Jurkat, Clone E6-1 (cell line): ENCODE measurements at places on chromosomes 5 and 9.
A peak's percentile ranks its signal among the peaks of the same experiment; 100 is the strongest.

DNA sequence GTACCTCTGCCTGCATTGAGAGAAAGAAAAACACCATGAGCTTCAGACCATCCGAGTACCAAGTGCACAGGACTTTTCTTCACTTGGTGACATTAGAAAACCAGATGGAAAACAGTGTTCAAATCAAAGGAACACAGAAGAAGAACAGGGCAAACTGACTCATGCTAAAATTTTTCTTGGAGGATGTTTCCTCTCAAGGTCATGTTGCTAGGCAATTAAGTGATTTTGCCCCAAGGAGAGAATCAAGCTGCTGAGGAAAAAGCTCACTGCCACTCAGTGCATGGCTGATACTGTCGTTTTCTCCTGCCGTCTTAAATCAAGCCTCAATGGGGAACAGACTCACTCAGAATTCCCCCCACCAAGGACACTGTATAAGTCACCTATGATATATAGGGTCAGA lies 57.9 kb upstream of the SIMC1 start:
- no peak for DNase-seq

GRCh38 chr5:150457121-150457520 lies 7.6 kb upstream of the RPS14 start:
- peak; percentile 78 for DNase-seq

DNA sequence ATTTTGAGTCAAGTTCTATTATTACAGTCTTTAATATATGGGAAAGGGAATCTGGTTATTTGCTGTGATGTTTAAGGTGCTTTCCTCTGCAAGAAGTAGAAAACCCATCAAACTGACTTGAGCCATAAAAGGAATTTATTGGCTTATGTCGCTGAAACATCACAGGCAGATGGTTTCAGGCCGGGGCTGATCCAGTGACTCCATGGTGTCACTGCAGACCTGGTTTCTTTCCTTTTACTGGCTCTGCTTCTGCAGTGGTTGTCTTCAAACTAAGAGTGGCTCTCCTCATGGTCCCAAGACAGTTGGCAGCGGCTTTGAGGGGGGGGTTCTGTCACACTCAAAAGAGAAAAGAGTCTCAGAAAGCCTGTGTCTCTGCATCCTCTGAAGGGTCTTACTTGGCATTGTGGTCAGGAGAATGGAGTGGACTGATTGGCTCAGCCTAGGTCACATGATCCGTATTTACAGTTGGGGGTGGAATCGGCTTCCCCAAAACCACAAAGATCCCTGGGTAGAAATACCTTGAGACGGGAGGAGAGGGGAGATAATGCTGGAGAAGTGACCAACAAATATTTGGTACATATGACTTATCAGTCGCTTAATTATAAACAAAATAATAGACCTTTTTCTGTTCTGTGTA lies 106.3 kb downstream of the DAPK1 start:
- DNase-seq: peak; percentile 70

- DNase-seq: no peak
These were observed 49.3 kb upstream of the PPARGC1B start for GRCh38 chr5:149680810-149681221.

DNA sequence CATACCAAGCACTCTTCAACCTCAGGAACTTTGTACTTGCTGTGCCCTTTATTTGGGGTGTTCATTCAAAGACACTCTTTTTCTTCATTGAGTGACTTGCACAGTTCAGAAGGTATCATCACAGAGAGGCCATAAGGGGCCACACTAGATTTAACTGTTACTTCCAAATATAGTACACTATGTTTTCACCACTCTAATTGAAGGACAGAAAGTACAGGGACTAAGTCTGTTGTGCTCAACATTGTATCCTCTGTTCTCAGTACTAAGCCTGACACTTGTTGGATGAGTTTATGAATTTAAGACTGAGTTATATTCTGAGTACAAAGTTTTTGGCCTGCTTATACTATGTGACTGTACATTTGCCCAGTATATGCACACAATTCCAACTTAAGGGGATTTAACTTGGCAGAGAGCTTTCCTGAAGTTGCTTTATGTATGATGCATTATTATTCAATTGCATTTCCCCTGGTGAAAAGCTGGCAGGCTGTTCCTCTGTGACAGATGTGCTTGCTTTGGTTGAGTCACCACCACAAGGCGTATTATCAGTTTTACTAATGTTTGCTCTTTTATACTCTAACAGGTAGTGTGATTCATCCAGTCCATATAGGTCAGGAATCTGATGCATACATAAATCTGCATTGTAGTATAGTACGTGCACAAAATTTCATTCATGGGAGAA lies 714.8 kb downstream of the TLR4 start:
- no peak for DNase-seq

DNA sequence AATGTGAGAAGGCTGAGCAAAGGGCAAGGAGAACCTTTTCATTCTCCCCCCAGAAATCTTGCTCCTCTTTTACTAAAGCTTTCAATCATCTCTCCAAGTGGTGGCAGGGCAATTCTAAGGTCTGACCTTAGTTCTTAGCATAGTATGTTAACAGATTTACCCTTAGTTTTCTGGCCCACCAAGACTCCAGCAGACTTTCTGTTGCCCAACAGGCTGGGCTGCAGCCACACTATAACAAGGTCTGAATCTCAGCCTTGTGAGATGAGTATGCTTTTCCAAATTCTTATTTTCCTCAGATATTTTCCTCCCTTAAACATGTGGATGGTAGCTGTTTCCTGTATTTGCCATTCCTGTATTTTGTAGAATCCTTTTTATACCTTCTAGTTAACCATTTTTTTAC lies 69.5 kb downstream of the NIPBL start:
- no peak for DNase-seq

- no peak for DNase-seq
These were observed 26.2 kb downstream of the WWC1 start for GRCh38 chr5:168317521-168318147.

GRCh38 chr9:107983762-107984161 lies 494.2 kb upstream of the KLF4 start:
- DNase-seq: no peak

- DNase-seq: no peak
These were observed 15.0 kb upstream of the FBP1 start for GRCh38 chr9:94654165-94654894.

GRCh38 chr9:108466304-108466703 lies 389.5 kb downstream of the ACTL7B start:
- no peak for DNase-seq

GRCh38 chr5:43275391-43275790 lies 37.8 kb downstream of the HMGCS1 start:
- no peak for DNase-seq

GRCh38 chr5:37448941-37449340 lies 69.8 kb downstream of the WDR70 start:
- no peak for DNase-seq

- DNase-seq: no peak
These were observed 57.6 kb downstream of the FOXD1 start for GRCh38 chr5:73390972-73391371.

DNA sequence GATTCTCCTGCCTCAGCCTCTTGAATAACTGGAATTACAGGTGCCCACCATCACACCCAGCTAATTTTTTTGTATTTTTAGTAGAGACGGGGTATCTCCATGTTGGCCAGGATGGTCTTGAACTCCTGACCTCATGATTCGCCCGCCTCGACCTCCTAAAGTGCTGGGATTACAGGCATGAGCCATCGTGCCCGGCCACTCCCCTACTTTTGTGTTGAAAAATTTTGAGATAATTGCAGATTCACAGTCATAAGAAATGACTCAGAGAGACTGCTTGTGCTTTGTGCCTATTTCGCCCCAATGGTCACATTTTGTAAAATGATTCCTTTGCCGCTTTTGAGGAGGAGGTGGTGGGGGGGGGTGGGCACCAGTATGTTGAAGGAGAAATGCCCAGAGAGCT lies 48.1 kb upstream of the SH3PXD2B start:
- DNase-seq: no peak

DNA sequence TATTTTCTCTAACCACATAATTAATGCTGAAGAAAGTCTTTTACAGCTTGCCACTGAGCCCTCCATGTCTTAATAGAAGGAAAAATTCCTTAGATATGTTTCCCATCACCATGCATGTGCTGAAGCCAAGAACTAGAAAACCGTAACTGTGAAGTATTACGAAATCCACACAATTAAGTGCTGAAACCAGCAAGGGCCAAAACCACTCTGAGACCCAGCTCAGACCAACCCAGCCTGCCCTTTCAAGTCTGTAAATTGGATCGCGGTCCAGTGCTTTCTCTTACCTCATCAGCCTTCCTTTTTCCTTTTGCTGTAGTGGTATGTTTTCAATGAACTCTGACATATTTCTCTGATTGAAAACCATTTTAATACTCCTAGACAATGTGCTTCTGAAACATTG lies 26.3 kb downstream of the SEMA5A start:
- DNase-seq: no peak

- no peak for DNase-seq
These were observed 21.5 kb upstream of the WDR38 start for GRCh38 chr9:124831642-124832364.

GRCh38 chr5:118506217-118506852 lies 482.0 kb downstream of the DTWD2 start:
- no peak for DNase-seq

- DNase-seq: no peak
These were observed 591.8 kb downstream of the PDE4D start for GRCh38 chr5:59301727-59302126.

DNA sequence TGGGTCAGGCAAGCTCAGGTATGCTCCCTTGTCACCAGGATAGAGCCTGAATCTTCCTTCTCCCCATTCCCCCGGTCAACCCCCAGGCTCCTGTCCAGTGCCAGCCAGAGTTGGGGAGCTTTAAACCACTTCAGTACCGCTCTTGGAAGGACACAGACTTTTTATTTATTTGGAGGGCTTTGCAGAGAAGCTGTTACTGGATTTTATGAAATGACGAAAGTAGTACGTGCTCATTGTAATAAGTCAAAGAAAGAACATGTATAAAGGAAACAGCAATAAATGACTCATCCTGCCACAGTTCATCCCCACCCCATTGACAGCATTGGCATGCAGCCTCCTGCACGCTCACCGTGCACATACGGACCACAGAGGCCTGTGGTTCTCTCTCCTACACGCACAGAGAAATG lies 230.3 kb downstream of the AUH start:
- DNase-seq: no peak

GRCh38 chr9:129111528-129112151 lies 425 bp downstream of the PTPA start:
- DNase-seq: peak; percentile 19

- DNase-seq: peak; percentile 46
These were observed 70.5 kb downstream of the ERP44 start for GRCh38 chr9:100028201-100028784.

DNA sequence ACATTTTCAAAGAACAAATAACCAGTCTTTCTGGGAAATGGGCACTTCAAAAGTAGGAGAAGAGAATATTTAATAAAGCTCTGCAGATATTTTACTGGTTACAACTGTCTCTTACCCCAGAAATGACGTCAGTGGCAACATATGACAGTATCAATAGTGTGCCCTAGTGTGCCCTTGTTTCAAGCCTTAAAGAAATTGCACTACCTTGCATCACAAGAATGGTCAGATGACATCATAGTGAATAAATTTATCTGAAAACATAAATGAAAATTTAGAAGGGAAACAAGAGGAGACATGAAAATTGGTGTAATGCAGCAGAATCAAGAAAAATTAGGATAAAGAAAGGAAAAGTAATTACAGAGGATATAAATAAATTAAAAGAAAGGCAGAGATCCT lies 176.7 kb downstream of the GNAQ start:
- DNase-seq: no peak

DNA sequence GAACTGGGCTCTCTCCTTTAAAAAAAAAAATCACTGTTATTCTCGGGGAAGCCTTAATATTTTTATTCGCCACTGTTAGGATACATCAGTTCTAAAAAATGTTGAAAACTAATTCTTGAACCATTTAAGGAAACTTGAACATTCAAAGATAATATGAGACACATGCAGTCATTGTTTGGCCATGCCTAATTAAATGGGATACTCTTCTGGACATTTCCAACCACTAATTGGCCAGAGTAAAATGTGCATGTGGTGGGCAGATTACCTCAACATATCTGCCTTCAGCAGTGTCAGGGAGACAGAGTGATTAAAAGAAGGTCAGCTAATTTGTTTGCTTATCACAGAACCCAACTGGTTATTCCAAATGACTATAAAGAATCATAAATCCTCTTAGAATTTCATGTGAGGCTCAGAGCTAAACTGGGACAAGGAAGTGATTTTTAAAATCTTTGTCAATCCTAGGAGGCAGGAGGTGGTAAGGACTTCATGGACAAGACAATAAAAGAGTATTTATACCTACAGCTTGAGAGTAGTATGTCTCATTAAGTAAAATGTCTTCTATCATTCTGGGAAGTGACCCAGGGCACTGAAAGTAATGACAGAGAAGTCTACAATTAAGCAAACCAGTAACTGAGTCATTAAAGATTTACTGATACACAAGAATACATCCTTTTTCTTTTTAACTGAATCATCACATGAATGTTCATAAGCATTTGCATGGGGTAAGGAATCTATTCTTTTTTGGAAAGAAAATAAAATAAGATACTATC lies 242.9 kb upstream of the TRPM3 start:
- no peak for DNase-seq

GRCh38 chr9:96253059-96253696 lies 48.8 kb downstream of the HSD17B3 start:
- DNase-seq: peak; percentile 55

GRCh38 chr9:94772639-94773303 lies 46.3 kb downstream of the AOPEP start:
- no peak for DNase-seq

GRCh38 chr5:134432677-134433359 lies 21.1 kb upstream of the CDKN2AIPNL start:
- no peak for DNase-seq

GRCh38 chr5:67731886-67732285 lies 483.7 kb upstream of the PIK3R1 start:
- DNase-seq: no peak

GRCh38 chr5:37799865-37800421 lies 39.9 kb downstream of the GDNF start:
- DNase-seq: peak; percentile 4

- no peak for DNase-seq
These were observed 1711.3 kb upstream of the ACO1 start for GRCh38 chr9:30673132-30673531.

GRCh38 chr5:67094476-67095300 lies 101.9 kb downstream of the CD180 start:
- no peak for DNase-seq

- no peak for DNase-seq
These were observed 77.0 kb upstream of the SMARCA2 start for GRCh38 chr9:1938135-1938534.

- peak; percentile 94 for DNase-seq
These were observed 24.0 kb downstream of the PTGES2 start for GRCh38 chr9:128103589-128103962.

DNA sequence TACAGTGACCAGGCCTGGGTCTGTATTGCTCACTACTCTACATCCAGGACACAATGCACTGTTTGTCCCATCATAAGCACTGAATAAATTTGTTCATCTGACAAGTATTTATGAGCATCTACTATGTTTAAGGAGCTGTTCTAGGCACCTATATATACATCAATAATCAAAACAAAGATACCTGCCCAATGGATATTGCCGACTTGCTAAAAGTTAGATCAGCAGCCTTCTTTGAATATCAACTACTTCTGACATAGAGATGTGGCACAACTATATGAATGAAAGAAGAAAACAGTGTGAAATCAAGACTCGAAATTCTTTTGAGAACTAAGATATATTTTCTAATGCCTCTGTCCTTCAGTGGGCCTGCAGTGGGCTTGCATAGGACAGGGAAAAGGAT lies 215.7 kb downstream of the ARL15 start:
- no peak for DNase-seq
